Activated naive CD4-positive, alpha-beta T cell (primary cell): ENCODE measurements at places on chromosomes 12 and 14.

GRCh38 chr12:50059440-50060119 lies 2.2 kb downstream of the ASIC1 start:
- DNase-seq, result peak; percentile 58

DNA sequence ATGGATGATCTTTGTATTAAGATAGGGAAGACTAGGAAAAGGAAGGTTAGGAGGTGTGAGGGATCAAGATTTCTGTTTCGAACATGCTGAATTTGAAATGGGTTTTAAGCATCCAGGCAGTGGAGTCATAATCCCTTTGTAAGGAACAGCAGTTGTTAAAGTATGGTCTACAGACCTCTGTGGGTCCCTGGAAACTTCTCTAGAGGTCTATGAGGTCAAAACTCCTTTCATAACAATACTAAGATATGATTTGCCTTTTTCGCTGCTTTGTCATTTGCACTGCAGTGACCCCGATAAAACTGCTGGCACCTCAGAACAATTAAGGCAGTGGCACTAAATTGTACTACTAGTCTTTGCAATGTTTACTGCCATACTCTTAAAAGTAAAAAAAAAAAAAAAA lies 1.5 kb downstream of the RAD51AP1 start:
- no peak for DNase-seq

DNA sequence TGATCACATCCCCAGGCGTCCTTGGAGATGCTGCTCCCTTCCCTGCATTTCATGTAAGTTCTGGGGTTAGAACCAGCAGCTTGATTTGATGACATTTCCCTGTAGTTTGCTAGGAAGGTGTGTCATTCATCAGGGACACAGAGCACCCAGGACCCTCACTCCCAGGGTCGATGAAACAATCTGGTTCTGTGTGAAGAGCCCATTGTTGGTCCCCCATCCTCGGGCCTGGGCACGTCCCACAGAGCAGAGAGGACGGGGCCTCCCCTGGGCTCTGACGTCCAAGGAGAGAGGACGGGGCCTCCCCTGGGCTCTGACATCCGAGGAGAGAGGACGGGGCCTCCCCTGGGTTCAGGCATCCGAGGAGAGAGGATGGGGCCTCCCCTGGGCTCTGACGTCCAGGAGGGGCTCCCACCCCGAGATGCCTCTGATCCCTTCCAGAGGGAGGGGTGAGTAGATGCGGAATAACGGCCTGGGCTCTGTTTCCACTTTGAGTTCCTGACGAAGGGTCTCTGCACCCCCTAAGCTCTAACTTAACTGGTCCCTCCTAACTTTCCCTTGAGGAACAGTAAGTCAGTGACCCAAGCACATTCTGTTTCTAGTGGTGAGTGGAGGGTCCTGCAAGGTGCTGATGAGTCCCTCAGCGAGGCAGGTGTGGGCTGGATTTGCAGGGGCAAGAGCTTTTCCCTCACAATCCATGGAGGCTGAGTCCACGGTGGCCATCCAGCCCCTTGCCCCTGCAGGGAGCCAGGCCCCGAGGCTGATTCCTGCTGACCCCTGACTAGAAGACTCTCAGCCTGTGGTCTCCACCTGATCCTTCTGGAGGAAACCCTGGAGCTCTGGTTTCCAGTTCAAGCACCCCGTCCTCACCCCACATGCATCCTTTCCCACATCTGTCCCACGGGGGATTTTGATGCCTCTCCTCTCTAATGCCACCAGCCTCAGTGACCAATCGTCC lies 35.5 kb upstream of the SFSWAP start:
- DNase-seq, result no peak

- DNase-seq, result no peak
Observed at GRCh38 chr14:66600416-66600815, 92.5 kb downstream of the GPHN start.

DNA sequence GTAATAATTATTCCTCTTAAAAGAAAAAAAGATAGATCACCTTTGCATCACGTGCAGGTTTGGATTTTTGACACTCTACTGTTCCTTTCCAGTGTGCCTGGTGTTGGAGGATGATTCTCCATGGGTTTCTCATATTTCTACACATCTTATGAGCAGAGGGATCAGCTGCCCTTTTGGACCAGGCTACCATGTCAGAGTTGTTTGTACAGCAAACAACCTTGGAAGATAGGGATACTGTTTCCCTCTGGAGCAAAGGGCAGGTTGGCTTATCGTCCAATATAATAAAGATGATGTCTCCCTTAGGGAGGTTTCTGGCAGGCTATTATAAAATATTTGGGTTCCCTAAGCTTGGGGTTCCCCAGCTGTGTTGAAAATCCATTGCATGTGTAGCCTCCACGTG lies 42.1 kb downstream of the DAO start:
- DNase-seq, result no peak

- no peak for DNase-seq
Observed at GRCh38 chr14:34064349-34064748, 113.5 kb upstream of the EGLN3 start.

DNA sequence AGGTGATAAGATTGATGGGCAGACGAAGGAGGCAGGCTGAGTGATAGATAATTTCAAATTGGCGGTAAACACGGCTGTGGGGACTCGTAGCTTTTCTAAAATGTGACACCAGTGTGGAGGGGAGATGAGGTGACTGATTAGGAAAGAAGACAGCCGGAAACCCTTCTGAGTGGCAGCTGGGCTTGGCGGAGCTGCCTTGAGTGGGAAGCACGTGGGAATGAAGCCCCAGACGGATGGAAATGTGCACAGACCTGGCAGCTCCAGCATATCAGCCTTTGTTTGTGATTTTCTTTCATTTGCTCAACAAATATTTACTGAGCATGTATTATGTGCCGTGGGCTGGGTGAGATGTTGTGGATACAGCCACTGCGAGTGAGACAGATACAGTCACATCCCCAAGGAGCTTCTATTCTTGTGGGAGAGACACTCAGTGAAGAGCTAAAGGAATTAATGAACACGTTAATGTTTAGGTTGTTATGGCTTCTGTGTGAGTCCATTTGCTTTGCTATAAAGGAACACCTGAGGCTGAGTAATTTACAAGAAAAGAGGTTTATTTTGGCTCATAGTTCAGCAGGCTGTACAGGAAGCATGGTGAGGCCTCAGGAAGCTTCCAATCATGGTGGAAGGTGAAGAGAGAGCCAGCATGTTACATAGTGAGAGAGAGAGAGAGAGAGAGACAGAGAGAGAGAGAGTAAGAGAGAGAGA lies 65.5 kb upstream of the LHX5 start:
- DNase-seq, result no peak

DNA sequence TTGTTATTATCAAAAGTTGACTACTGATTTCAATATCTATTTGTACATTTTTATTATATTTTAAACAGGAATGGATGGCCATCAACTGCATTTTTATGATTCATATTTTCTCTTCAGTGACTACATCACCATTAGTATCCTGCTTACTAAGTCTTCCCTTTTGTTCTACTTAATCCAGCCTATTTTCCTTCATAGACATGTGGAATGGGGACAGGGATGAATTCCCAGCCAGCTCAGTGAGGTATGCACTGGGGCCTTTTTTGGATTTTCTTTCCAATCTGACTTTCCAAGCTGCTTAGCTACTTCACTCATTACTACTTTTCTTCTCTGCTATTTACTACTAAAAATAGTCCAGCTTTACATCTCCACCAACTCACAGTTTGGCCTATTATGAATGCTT lies 38.4 kb downstream of the AKAP6 start:
- DNase-seq, result no peak

- no peak for DNase-seq
Observed at GRCh38 chr14:102493096-102493495, 16.5 kb downstream of the ANKRD9 start.

DNA sequence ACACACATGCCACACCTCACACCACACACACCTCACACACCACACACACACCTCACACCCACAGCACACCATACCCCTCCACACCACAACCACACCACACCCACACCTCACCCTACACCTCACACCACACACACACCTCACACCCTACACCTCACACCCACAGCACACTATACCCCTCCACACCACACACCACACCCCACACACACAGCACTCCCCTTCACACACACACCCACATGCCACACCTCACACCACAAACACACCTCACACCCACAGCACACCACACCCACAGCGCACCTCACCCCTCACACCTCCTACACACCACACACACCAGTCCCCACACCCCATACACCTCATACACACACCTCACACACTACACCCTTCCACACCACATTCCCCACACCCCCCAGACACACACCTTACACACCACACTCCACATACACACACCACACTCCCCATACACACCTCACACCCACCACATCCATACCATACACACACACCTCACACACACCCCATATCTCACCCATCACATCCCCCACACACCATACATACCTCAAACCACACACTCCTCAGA lies 80.0 kb downstream of the ACTN1 start:
- no peak for DNase-seq

DNA sequence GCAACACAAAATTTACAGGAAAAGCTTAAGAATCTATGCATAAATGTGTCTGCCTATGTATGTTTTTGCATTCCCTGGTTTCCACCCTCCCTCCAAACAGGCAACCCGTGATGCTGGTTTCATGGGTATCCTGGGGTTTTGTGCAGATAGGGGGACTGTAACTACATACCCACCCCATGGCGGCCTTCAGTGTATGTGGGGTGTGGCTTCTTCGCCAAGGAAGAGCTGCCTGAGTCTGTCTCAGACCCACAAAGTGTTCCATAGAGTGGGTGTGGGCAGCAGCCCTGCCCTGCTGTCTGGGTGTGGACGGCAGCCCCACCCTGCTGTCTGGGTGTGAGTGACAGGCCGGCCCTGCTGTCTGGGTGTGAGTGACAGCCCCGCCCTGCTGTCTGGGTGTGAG lies 174.8 kb downstream of the ADGRD1 start:
- DNase-seq, result no peak

DNA sequence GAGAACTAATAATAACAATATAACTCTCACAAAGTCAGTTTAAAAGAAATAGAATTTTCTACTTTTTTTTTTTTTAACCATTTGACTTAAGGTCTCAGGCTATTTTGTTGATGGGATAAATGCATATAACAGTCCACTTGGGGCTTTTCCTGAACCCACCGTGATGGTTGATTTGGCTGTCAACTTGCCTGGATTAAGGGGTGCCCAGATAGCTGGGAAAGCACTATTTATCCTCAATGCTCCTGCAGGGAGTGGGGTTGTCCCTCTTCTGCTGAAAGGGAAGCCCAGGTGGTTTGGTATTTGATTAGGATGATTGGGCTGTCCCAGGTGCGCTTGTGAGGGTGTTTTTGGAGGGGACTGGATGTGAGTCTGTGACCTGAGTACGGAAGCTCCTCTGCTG lies 114.9 kb downstream of the AACS start:
- no peak for DNase-seq

DNA sequence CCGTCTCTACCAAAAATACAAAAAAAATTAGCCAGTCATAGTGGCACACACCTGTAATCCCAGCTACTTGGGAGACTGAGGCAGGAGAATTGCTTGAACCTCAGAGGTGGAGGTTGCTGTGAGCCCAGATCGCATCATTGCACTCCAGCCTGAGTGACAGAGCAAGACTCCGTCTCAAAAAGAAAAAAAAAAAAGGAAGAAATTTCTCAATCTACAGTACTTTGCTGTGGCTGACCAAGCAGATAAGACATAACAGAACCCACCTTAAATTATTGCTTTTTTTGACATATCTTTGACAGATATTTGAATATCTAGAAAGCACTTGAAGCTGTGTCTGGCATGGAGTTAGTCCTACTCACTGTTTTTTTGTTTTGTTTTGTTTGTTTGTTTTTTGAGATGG lies 34.9 kb upstream of the HNF1A start:
- DNase-seq, result no peak

GRCh38 chr14:64112867-64113678 lies 181.1 kb downstream of the ESR2 start:
- no peak for DNase-seq

DNA sequence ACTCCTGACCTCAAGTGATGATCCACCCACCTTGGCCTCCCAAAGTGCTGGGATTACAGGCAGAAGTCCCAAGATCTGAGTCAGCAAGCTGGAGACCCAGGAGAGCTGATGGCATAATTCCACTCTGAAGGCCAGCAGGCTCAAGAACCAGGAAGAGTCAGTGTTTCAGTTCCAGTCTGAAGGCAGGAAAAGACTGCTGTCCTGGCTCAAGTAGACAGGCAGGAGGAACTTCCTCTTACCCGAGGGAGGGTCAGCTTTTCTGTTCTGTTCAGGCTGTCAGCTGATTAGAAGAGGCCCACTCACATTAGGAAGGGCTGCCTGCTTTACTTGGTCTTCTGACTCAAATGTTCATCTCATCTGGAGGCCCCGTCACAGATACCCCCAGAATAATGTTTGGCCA lies 206.0 kb upstream of the MYL2 start:
- no peak for DNase-seq

DNA sequence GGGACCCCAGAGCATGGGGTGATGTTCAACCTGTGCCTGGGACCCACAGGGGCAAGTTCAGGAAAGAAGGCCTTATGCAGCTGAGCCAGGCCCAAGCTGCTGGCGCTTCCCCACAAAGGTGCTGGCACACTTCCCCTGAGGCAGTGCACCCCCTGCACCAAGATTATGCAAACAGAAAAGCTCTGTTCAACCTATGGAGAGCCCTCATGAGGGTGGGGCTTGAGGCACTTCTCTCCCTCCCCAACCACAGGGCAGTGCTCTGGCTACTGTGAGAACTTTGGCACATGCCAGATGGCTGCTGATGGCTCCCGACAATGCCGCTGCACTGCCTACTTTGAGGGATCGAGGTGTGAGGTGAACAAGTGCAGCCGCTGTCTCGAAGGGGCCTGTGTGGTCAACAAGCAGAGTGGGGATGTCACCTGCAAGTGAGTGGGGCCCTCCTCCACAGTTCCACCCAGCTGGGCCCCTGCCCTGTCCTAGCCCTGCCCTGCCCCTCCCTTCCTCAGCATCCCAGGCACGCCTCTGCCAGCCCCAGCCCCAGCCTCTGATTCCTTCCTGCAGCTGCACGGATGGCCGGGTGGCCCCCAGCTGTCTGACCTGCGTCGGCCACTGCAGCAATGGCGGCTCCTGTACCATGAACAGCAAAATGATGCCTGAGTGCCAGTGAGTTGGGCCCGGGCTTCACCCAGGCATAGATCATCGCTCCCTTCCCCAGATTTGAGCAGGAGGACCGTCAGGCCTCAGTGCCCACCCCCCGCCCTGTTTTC lies 5.5 kb upstream of the NXPH4 start:
- no peak for DNase-seq

GRCh38 chr12:51419425-51420193 lies 5.0 kb upstream of the SLC4A8 start:
- no peak for DNase-seq

DNA sequence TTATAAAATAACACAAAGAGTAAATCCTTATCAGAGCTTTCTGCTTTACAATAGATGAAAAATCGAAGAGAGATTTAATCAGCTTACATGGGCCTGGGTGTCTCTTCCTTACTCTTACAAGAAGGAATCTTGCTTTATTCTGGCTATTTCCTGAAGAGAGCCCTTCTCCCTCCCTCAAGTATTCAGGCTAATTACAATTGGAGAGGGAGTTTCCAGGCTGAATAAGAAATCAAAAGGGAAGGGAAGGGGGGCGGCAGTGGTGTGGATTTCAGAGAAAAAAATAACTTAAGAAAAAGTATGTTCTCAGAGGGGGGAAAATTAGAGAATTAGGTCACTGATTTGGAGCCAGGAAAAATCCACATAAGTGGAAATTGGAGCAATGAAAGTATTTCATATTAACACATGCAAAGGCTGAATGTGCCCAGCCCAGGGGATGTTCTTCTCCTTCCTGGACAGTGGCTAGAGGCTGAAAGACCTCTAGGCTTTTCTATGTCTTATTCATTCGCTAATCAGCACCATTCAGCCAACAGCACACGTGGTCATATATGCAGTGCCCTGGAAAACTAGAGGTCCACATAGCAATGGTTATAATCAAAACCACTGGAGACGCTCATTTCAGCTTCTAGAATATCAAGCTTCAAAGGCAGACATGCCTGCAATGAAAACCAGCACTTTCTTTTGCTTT lies 158.9 kb upstream of the BTG1 start:
- DNase-seq, result no peak
